ENCODE measurements at places on chromosomes 16 and 17.

GRCh38 chr16:79042141-79042540, 558.4 kb downstream of the MAF start:
- no peak for DNase-seq

GRCh38 chr17:31494259-31495021, 103.0 kb downstream of the RAB11FIP4 start:
- peak; percentile 71 for DNase-seq

DNA sequence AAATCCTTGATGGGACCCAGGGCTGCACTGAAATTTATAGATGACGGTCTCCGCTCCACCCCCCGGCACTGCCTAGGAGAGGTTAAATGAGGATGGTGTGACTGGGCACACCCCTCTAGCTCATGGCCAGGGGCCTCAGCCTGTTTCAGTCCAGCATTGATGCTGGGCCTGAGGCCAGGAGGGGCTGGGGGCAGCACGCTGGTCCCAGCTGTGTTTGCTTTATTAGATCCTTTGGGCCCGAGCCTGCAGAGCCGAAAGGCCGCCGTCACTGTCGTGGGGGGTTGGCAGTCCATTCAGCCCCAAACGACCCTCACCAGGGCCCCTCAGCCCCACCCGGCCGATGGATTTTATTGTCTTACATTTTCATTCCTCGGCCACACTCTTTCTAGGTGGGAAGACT, 10.8 kb upstream of the DOK4 start:
- no peak for DNase-seq

GRCh38 chr17:16283705-16284104, 66.7 kb downstream of the PIGL start:
- DNase-seq: no peak

DNA sequence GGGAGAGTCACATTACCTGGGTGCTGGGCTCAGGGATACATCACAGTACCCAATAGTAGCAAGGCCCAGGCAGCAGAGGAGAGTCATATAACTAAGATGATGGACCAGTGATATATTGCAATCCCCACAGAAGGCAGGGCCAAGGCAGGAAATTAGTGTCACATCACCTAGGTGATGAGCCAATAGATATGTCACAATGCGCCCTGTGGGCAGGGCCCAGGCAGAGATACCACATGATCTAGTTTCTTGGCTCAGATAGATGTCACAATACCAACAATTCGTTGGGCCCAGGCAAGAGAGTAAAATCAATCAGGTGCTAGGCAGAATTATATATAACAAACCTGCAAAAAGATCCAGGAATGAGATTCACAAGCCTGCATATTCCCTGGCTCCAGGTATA, 2111.5 kb downstream of the TP53TG3F start:
- DNase-seq: no peak

- DNase-seq: no peak
Observed at GRCh38 chr17:31093866-31094599, 744 bp upstream of the NF1 start.

- DNase-seq: no peak
Observed at GRCh38 chr17:258045-258734, 76.7 kb upstream of the DOC2B start.

DNA sequence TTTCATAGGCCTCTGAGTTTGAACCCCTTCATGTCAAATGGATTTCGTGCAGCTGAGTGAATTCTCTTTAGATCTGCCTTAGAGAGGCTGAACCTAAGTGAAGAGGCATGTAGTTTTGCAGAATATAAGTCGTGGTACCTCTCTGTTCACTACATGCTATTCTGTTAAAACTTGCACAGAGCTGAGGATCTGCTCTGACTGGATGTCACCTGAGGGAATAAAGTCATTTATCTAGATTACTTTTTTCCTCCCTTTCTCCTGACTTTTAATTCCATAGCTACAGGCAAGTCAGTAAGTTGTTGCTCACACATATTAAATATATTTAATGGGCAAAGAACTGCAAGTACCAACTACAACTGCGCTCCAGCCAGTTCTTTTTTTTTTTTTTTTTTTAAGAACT, 64.7 kb downstream of the WNT3 start:
- DNase-seq: no peak

- no peak for DNase-seq
Observed at GRCh38 chr17:43471585-43472160, 12.1 kb upstream of the DHX8 start.

GRCh38 chr17:12099412-12099811, 78.7 kb downstream of the MAP2K4 start:
- no peak for DNase-seq

DNA sequence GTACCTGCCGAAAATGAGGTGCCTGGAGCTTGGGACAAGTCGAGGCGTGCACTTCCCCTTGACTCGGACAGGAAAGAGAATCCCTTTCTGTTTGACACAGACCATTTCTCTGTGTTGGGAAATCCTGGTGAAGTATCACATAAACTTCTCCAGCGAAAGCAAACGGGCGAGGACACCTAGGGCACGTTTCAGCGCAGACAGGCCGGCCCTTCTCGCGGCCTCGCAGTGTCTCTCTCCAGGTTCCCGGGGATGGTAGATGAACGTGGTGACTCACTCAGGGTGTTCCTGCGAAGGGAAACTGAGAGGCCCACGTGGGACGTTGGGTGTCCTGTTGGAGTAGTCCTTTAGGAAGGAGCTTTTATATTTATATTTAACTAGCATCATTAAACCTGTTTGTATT, 36.3 kb upstream of the ZNF750 start:
- DNase-seq: no peak
